ENCODE measurements at places on chromosomes 5 and 9. TPM values are rescaled to one million over a fixed set of nuclear protein-coding genes. Genes with fewer than 3 reads are reported as not detected.

SNAPC4 gene
- 22.1 TPM for total RNA-seq

LCN9 gene
- total RNA-seq: not detected

GRCh38 chr9:135705376-135705775, 3.4 kb downstream of the KCNT1 start:
- no peaks in the 10 kb centered on the region for H3K36me3 ChIP-seq
- DNase-seq: no peak
- peaks cover 10% of the 10 kb centered on the region for H3K27me3 ChIP-seq
- H3K4me3 ChIP-seq: no peak overlapping the region
- no peaks in the 10 kb centered on the region for H3K4me1 ChIP-seq

- no peaks in the 10 kb centered on the region for H3K4me1 ChIP-seq
- H3K36me3 ChIP-seq: no peaks in the 10 kb centered on the region
- no peaks in the 10 kb centered on the region for H3K27me3 ChIP-seq
- H3K27ac ChIP-seq: no peak overlapping the region
- no peak overlapping the region for H3K4me3 ChIP-seq
- DNase-seq: no peak
Observed at GRCh38 chr5:149656576-149657182, 73.4 kb upstream of the PPARGC1B start.

DNA sequence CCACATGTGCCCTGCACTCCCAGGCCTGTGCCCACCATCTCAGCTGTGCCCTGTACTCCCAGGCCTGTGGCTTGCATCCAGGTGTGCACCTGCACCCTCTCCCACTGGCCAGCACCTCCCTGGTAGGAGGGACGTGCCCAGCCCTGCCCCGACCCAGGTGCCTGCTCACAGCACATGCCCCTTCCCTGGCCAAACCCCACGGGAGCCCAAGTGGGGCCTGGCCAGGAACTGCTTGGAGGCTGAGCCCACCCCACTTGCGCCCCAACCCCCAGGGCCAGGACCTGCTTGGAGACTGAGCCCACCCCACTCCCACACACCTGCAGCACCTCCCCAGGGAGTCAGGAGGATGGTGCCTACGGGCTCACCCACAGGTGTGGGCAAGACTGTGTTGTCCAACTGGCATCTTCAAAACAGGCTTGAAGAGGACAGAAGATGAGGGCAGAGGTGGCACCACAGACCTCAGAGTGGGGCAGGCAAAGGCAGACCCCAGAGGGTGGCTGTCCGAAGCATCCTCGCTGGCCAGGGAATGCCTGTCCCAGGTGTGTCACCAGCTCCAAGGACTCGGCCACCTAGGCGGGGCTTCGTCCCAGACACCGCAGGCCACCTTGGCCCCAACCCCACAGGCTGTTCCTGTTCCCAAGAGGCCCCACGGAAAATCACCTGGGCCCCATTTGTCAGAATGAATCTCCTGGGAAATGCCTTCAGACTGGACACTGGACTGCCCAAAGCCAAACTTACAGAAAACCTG, 10.8 kb downstream of the ZDHHC11B start:
- no peak overlapping the region for H3K27ac ChIP-seq
- no peak overlapping the region for H3K4me3 ChIP-seq
- DNase-seq: no peak

All from CD8-positive, alpha-beta memory T cell (primary cell).